Fibroblast of skin of left quadriceps (primary cell): ENCODE measurements at places on chromosomes 3 and 15.

DNA sequence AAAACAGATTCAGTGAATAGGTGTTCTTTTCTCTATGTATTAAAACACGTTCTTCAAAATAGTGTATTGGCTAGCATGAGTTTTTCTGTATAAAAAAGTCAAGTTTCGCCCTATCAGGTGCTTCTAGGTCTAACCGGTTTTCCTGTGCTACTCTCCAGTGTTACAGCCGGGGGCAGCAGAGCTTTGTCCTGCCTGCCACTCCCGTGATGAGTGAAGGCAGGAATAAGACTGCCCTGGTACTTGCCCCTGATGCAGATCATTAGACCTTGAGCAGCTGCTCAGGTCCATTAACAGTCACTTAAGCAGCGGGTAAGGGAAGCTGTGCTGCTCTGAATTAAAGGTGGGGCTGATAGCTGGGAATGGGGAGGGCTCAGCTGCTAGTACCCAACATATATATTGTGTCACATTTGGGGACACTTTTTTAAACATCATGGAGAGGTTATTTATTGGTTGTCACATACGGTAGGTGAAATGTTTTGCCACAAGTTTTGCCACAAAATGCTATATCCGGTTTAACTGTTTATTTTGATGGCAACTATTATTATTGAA is 1.3 kb upstream of the UNC13C start:
- DNase-seq: no peak

GRCh38 chr3:9870978-9871377 is 9.1 kb downstream of the CIDEC start:
- DNase-seq: peak; percentile 52

DNA sequence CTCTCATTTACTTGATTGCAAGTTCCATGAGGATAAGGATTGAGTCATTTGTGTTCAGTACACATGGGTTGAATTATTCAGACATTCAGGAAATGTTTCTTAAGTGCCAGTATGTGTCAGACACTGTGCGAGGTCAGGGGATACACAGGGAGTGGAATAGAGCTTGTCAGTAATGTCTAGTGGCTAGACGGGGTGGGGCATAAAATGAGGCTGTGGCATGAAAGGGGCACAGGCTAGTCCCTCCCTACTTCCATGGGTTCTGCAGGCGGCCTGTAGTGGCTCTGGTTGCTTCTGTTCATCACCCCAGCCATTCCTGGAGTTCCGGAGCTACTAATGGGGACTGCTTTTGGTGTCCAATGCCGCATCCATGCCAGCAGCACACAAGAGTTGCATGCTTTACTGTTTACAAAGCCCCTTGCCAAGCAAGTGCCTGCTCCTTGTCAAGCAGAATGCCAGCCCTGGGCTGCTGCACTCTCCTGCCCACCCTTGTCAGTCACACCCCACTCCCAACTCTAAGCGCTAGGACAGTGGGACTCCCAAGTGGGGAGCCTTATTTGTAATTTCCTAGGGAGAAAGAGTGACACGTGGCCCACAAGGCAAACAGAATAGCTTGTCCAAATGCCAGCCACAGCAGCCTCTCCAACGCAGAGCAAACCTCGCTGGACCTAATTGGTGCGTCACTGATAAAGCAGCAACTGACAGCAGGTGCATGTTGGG is 70.8 kb downstream of the RAB11A start:
- DNase-seq: peak; percentile 77

DNA sequence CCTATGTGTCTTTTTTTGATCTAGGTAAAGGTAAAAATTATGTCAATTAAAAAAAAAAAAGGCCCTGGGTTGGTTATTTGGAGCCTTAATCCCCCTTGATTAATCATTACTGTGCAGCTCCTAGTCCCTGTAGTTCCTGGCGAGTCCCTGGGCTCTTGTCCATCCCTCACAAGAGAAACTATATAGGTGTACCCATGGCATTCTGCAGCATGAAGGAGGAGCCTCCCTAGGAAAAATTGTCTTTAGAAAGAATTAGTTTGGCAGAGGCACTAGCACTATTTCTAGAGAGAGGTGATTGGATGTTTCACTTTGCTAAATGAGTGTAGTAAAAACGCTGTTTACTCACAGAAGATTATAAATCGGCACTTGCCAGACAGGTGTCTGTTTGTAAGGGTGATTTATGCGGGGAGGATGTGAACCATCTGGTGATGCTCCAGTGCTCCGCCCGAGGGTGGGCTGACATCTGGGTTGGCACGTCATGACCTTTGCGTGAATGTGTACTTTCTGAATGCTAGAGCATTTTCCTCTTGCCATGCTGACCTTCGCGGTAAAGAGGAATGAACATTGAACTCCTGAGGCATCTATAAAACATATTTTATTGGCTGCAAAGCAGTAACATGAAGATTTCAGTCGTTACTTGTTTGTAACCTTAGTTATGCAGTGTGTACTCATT is 12.6 kb downstream of the PLCL2 start:
- no peak for DNase-seq

DNA sequence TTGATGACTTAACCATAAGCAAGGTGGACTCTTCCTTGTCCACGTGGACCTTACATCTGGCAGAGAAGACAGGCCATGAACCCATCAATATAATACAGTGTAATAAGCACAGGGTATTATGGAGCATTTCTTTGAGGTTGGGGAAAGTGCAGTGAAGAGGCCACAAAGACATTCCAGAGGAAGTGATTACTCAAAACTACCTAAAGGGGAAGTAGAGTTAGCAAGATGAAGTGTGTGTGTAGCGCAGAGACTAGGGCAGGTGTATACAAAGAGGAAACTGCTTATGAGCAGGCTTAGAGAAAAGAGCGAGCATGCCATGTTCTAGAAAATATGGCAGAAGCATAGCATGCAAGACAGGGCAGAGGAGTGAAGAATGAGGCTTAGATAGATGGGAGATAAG is 17.9 kb downstream of the CP start:
- no peak for DNase-seq

DNA sequence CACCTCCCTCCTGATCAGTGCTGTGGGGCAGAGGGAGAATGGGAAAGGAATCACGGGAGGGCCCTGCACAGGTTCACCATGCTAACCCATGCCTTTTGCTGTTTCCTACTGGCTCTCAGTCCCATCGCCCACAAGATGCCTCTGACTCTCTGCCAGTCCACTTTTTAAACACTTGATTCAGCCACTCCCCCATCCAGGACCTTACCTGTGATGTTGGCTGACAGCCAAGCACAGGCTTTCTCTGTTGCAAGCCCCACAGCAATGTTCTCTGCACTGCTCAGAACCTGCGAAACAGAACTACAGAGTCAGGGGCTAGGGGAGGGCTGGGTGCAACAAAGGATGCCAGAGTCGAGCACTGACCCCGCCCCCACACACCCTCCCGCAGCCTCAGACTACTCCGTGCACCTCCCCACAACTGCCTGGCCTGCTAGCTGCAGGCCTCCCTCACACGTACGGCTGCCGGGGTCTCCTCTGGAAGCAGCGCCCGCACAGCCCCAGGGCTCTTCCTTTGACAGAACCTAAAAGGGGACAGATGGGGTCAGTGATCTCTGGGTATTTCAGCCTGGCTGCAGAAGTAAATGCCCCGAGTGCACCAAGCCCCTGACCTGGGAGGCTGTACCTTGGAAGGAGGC is 9.1 kb downstream of the CDAN1 start:
- no peak for DNase-seq

GRCh38 chr3:189455009-189455408 is 176.2 kb upstream of the TP63 start:
- DNase-seq: no peak

DNA sequence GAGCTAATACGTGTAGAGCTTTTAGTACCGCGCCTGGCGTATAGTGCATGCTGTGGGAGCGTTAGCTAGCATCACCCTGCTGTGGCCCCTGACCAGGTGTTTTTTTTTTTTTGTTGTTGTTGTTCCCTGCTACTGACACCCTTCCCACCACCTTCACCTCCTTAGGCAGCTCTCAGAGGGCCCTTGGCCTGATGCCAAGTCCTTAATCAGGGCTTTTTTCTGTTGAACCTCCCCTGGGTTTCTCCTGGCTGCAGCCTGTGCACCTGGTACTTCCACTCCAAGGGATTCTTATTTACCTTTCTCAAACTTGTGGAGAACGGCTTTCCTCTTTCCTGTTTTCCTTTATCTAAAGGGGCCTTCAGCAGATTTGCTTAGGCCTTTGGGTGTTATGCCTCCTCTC is 53.3 kb downstream of the SLC7A14 start:
- DNase-seq: no peak
